Kidney tubule cell (primary cell): ENCODE measurements at places on chromosomes 1 and 21.

DNA sequence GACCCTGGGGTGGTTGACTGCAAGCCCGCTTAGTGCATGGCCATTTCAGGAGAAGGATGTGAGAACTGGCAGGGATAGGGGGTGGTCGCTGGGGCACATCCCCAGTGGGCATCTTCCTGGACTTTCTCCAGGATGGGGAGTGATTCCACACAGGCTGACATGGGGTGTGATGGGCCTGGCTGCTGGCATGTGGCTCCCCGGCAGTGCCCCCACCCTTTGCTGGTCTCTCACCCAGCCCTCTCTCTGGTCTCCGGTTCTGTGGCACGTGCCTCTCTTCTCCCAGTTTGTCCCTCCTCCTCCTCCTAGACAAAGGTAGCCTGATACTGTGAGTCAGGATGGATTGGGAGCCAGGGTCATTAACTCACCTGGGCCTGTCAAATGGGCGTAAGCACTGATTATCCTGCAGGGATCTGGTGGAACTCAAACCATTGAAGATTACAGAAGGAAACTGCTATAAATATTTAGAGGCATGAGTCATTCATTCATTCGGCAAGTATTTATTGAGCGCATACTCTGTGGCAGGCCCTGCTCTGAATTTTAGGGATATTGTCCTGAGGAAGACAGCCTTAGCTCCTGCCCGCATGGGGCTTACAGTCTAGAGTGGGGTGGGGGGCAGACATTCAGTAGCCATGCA, 23.6 kb upstream of the EPS8L3 start:
- peak; percentile 84 for DNase-seq

- DNase-seq, result peak; percentile 37
Observed at GRCh38 chr1:6884652-6885153, 99.4 kb downstream of the CAMTA1 start.

DNA sequence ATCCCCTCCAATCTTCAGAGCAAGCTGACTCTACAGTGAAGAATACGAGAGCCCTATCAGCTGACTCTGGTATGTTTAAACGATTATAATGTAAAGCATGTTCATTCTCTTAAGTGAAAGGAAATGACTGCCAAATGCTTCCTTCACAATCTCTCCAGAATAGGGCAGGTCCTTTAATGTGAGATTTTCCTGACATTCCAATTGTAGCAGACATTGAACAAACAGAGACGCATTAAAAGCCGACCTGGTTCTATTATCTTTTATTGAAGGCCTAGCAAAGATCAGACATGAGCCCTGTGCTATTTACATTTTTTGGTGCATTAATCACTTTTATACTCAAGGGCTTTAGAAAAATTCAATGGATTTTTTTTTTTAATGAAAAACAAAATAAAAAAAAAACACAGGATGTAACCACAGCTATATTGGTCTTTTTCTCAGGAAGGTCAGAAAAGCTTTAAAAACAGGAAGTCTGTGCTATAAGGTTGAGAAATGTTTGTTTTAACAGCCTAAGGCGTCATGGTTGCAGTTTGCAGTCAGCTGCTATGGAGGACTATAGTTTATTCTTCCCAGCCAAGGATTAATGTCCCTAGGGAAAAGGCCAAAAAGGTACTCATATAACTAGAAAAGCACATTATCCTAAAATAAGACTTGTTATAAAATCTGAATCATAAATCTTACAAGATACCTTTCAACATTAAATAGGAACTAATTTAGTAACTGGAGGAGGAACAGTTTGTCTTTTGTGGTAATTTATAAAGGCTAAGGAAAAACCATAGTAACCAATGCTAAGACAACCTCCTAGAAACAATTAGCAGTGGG, 104.8 kb downstream of the RERE start:
- DNase-seq, result peak; percentile 57

DNA sequence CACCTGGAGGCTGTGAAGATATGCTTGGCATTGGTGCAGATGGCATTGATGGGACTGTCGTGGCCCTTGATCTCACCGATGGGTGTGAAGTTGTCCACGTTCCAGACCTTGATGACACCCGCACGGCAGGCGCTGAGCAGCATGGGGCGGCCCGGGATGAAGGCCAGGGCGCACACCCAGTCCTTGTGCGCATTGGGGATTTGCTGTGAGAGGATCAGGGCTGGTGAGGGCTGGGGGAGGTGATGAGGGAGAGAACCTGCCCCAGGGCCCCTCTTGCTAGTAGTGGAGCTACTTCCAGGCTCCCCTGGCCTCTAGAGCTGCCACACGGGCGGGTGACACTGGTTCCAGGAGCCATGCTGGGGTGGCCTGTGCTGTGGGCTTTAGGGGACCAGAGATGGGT, 48.8 kb downstream of the KIF21B start:
- DNase-seq, result no peak

DNA sequence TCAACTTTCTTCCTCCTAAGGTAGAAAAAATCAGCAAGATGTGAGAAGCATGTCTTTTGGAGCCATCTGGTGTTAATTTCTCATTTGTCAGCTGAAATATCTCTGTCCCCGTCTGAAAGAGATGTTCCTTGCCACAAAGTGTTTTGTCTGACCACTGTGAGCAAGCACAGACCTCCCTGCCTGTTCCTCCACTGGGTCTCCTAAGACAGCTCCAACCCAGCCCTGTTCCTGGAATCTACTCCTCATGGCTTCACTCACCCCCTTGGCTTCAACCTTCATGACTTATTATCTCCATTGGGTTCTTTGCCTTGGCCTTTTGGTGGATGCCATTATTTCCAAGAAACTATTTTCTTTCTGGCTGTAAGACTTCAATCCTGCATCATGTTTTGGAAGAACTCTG, 65.7 kb upstream of the CACHD1 start:
- no peak for DNase-seq

DNA sequence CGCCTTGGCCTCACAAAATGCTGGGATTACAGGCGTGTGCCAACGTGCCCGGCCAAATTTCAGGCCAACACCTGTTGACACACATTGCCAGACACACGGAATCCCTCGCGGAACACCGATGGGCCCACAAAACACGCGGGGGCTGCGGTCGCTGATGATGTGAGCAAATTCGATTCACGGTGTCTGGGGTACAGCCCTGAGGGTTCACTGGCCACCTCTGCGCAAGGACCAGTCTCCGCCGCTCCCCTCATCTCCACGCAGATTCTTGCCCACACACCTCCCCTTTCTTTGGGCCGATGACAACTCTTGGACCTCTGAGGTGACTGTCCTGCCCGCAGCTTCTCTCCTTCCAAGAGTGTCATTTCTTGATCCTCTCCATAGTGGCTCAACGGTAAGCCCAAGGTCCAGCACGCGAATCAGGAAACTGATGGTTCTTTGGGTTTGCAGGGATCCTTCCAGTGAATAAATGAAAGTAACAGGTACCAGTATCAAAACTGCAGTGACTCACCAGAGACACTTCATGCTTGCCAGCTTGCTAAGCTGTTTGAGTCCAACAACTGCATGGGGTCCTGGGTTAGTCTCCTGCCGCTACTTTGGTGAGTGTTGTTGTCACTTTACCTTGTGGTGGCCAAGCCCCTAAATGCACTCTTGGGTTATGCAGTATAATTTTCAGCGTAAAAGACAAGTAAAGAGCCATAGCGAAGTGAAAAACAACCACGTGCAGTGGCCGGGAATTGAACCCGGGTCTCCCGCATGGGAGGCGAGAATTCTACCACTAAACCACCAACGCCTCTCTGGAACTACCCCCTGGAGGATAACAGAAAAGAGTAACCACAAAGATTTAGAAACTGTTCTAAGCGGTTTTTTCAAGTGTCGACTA, 11.0 kb upstream of the RNU1-3 start:
- peak; percentile 84 for DNase-seq

DNA sequence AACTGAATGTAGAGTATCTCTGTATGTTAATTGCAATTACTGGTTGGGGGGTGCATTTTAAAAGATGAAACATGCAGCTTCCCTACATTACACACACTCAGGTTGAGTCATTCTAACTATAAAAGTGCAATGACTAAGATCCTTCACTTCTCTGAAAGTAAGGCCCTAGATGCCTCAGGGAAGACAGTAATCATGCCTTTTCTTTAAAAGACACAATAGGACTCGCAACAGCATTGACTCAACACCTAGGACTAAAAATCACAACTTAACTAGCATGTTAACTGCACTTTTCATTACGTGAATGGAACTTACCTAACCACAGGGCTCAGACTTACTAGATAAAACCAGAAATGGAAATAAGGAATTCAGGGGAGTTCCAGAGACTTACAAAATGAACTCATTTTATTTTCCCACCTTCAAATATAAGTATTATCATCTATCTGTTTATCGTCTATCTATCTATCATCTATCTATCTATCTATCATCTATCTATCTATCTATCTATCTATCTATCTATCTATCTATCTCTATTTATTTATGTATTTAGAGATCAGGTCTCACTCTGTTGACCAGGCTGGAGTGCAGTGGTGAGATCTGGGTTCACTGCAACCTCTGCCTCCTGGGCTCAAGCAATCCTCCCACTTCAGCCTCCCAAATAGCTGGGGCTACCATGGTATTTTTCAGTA, 47.8 kb downstream of the CHML start:
- peak; percentile 88 for DNase-seq

DNA sequence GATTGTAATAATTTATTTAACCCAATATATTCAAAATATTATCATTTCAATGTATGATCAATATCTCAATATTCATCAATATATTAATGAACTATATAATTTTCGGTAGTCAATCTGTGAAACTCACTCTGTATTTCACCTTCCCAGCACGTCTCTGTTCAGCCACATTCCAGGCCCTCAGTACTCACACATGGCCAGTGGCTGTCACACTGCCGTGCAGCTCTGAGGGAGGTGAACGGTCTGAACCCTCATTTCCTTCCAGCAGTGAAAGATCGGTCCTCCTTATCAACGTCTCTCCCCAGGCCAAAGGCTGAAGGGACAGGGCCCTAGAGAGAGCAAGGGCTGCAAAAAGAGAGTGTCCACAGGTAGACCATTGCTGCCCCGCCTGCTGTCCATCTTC, 39.5 kb upstream of the ZNF124 start:
- peak; percentile 43 for DNase-seq

- DNase-seq, result no peak
Observed at GRCh38 chr21:31364253-31364945, 20.3 kb upstream of the TIAM1 start.

GRCh38 chr1:175129997-175130648, 62.5 kb downstream of the KIAA0040 start:
- DNase-seq, result peak; percentile 27

GRCh38 chr1:7680207-7680954, 90.7 kb upstream of the VAMP3 start:
- peak; percentile 45 for DNase-seq

- peak; percentile 100 for DNase-seq
Observed at GRCh38 chr1:58848818-58849411, 65.1 kb upstream of the JUN start.

DNA sequence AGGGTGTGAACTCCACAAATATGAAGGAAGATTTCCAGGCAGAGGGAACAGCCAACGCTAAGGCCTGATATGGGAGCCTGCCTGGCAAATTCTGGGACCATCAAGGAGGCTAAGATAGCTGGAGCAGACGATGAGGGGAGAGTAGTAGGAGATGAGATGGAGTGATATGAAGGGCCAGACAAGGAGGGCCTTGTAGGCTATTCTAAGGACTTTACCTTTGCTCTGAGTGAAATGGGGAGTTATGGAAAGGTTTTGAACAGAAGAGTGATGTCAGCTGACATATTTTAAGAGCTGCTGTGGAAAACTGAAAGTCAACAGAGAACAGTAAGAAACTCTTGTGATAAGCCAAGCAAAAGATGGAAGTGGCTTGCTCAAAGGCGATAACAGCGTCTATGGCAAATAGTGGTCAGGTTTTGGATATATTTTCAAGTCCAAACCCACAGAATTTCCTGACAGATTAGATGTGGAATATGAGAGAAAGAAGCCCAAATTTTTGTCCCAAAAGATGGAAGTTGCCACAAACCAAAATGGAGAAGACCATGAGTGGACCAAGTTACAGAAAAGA, 2.1 kb upstream of the TP53BP2 start:
- DNase-seq, result no peak

DNA sequence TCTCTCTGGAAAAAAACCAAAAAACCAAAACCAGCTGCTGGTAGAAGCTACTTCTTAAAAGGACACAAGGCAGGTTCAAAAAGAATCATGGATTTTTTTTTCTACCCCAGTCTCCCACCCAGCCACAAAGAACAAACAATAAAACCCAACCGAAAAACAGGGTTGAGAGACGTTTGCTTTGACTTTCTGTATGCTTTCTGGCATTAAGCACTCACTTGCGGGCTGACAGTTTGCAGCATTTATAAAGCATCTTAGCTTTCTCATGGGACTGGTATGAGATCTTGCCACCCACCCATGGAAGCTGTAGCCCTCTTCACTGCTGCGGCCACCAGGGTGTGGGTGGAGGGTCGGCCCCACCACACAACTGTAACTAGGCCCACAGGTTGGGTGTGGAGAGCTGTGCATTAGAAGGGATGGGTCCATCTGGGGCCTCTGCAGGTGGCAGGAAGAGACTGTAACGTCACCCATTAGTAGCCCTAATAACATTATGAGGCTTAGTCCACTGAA, 165.7 kb downstream of the RHOU start:
- no peak for DNase-seq
